CD4-positive, CD25-positive, alpha-beta regulatory T cell (primary cell): ENCODE measurements at places on chromosomes 12 and 14. TPM values are rescaled to one million over a fixed set of nuclear protein-coding genes. Genes with fewer than 3 reads are reported as not detected.

DNA sequence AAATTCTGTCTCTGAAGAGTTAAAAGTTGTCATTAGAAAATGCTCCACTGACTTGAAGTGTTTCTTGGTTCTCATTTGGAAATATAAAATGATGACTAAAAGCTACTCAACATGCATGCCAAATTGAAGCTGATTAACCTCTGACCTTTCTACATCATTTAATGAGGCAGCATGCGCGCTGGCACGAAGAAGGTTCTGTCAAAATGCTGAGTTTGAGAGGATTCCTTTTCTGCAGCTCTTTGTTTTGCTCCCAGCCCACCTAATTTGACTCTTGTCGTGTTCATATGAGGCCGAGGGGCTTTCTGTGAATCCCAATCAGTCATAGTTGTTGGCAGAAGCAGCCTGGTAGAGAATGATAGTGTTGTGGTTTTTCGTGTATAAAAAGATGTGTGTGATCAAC lies 153.4 kb downstream of the BRMS1L start:
- no peaks in the 10 kb centered on the region for H3K4me1 ChIP-seq
- no peak overlapping the region for H3K4me3 ChIP-seq
- no peak overlapping the region for H3K27ac ChIP-seq

DNA sequence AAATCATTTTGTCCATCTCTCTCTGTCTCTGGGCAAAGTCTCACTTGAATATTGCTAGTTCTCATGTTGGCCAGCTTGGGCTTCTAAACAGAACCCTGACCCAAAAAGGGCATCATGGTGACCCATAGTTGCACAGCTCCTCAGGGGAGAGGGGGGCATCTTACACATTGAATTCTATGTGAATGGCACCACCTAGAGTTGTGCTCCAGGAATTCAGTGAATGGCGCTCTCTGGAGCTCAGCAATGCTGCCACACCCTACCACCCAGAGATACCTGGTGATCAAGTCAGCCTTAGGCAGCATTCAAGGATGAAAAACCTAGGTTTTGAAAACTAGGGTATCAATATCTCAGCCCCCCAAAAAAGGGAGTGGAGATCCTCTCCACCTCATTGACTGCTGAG lies 50.6 kb downstream of the SMUG1 start:
- H3K36me3 ChIP-seq, result no peaks in the 10 kb centered on the region
- no peak overlapping the region for H3K4me3 ChIP-seq
- peaks cover 8% of the 10 kb centered on the region for H3K27me3 ChIP-seq

- H3K36me3 ChIP-seq, result no peaks in the 10 kb centered on the region
- H3K27ac ChIP-seq, result no peak overlapping the region
- no peaks in the 10 kb centered on the region for H3K27me3 ChIP-seq
- H3K4me1 ChIP-seq, result no peaks in the 10 kb centered on the region
These were observed 90.7 kb upstream of the PTPRR start for GRCh38 chr12:71011261-71011660.

GRCh38 chr12:69919495-69919894 lies 94.5 kb downstream of the MYRFL start:
- H3K27me3 ChIP-seq, result peaks cover 4% of the 10 kb centered on the region
- H3K36me3 ChIP-seq, result no peaks in the 10 kb centered on the region
- no peaks in the 10 kb centered on the region for H3K4me1 ChIP-seq
- DNase-seq, result no peak

- H3K4me3 ChIP-seq, result no peak overlapping the region
- H3K4me1 ChIP-seq, result no peaks in the 10 kb centered on the region
- no peak for DNase-seq
- no peak overlapping the region for H3K27ac ChIP-seq
- H3K36me3 ChIP-seq, result no peaks in the 10 kb centered on the region
These were observed 180.7 kb upstream of the PRICKLE1 start for GRCh38 chr12:42770261-42770660.

TAMALIN gene
- 0.37 TPM for polyA plus RNA-seq

PLEKHH1 gene
- polyA plus RNA-seq, result 0.05 TPM

SLC2A14 gene
- polyA plus RNA-seq, result not detected
